ENCODE measurements at places on chromosomes 2 and 18.
A peak's percentile ranks its signal among the peaks of the same experiment; 100 is the strongest.

DNA sequence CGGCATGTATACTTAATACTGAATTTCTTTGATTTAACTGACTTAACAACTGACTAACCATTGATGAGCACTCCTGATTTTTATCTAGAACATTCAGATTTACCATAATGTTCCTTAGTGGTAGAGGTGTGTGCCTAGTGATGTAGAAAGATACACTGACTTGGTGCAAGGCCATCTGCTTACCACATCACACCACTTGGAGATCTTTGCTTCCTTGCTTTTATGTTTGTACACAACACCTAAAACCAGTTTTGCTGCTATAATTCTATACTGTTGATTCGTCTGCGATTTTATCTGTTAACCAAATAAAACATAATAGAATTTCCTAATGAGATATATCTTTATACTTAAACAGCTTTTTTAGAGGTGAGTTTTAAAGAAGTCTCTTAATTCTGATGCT lies 3.9 kb upstream of the FARP2 start:
- DNase-seq, result no peak

DNA sequence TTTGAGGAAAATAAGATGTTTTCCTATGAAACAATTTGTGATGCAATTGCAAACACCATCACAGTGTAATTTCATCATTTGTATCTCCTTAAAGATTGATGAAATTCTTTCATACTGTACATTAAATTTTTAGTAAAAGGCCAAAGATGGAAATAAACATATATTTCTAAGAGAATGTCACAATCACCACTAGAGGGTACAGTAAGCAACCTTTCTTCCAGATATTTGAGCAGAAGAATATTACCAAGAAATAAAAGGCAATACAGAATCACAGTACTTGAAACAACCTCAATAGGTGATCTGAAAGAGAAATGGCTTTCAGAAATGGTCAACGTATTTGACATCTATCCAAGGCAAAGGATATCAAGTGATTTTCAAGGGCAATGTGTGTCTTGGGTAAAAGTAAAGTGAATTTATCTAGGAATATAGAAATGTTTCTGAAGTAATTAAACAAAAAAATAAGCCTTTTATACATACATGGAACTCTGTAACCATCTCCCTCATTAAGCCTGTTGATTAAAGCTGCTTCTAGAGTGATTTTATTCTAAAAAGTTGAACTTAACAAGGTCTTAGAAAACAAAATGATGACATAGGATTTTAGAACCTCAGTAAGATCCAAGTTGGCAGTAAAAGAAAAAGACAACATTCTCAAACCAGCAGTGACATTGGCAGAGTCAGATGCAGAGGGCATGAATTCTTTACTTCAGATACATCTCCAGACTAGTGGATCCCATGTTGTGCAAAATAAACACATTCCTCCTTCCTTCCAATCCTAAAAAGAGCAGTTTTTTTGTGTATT lies 90.3 kb upstream of the SESTD1 start:
- DNase-seq, result no peak

GRCh38 chr18:58161659-58162058 lies 117.6 kb downstream of the NEDD4L start:
- no peak for DNase-seq

GRCh38 chr2:1638281-1638860 lies 105.9 kb downstream of the PXDN start:
- no peak for DNase-seq

GRCh38 chr2:226865273-226865672 lies 29.4 kb downstream of the RHBDD1 start:
- no peak for DNase-seq

GRCh38 chr18:35076135-35076924 lies 35.1 kb downstream of the MAPRE2 start:
- DNase-seq, result no peak

- DNase-seq, result peak; percentile 17
These were observed 92.7 kb upstream of the KLF7 start for GRCh38 chr2:207258263-207258991.

GRCh38 chr2:101770726-101771125 lies 73.2 kb downstream of the MAP4K4 start:
- peak; percentile 37 for DNase-seq

DNA sequence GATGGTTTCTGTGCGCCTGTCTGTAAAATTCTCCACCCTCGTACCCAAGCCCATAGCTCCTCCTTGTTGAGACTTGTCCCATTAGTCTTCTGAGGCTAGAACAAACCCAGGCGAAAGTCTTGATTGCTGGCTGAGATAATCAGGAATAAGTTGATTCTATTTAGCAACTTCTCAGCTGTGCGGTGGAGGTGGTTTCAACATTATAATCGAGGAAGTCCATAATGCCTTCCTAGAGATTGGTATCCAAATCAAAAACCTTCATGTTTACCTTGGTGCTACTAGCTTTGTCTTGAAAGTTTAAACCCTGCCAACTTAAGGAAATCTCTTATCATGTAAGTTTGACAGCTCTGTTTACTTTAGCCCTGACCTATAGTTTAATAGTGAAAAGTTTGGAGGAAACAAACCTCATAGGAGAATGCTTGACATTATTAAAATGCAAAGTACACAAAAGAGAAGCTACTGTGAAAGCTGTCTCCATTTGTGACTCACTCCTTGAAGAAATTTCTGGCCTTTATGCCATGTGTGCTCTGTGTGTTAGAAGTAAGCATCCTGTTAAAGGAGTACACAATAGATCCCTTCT lies 36.6 kb upstream of the DSC1 start:
- no peak for DNase-seq

DNA sequence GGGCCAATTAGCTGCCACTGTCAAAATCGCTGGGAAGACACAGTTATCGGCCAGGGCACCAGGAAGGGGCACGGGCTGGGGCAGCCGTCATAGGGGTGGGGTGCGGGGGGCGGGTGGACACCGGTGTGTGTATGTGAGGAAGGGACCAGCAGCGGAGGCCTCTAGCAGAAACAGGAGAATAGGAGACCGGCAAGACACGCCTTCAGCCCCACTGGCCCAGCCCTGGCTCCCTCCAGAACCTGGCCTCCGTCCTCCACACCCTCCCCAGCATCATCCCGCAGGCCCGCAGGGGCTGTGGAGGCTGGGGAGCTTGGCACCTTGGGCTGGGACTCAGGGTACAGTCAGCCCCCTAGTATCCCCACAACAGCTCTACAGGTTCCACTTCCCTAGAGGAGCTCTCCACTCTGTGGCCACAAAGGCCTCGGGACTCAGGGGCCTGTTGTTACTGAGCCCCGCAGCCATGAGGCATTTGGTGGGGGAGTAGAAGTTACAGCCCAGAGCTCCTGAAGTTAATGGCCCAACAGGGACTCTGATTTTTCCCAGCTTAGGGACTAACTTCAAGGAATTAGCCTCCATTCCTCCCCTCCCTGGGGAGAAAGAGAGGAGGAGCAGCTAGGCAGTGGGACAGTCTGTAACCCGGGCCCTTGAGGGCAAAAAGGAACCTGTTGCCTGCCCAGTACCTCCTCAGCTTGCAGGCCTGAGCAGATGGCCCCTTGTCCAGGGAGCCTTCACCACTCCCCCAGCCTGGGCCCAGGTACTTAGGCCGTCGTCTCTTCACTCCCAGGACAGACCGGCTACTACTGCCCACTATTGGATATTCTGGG lies 19.9 kb downstream of the SH2D6 start:
- DNase-seq, result peak; percentile 73

DNA sequence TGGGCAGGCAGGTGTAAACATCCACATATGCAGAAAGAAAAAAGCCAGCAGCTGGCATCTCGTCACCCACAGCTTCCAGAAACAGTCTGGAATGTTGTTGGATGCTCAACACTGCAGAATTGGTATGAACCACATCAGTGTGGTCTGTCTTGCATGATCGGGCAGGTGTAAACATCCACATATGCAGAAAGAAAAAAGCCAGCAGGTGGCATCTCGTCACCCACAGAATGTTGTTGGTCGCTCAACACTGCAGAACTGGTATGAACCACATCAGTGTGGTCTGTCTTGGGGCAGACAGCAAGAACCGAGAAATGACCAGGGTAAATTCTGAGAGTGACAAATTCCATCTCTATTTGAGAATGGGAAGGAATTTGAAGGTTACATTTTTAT lies 39.6 kb downstream of the DOCK10 start:
- DNase-seq, result peak; percentile 65

DNA sequence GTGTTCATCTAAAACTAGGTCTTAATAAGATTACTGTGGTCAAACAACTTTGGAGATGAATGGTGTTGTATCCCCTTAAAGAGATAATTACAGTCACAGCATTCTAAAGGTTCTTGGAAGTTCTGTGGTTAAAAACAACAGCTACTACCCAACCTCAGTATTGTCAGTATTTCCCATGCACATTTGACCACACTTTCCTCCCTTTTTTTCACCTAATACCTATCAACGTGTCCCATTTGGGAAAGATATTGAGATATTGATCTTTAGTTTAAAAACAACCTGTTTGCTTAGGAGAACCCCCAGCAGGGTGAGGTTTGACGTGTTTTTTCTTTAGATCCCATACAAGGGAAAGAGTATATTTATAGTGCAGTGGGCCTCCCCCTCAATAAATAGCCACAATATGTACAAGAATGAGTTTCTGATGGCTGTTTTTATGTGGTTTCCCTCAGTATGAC lies 65.6 kb downstream of the WDR7 start:
- DNase-seq, result no peak

DNA sequence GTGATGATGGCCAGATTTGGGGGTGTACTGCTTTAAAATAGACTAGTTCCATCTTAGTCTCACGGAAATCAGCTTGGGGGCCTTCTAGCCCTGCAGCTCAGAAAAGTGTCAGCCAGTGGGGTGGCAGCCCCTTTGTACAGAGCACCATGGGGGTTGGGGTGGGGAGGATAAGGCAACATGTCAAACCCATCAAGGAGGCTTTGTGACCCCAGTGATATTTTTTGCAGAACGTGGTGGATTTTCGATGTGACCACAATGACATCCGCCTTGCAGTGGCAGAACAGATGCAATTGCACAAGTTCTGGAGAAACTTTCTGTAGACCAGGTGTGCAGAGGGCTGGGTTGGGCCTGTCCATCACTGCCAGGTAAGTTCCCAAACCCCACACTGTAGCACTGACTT lies 3.0 kb upstream of the CD8A start:
- no peak for DNase-seq

GRCh38 chr2:25385910-25386309 lies 44.2 kb upstream of the DNMT3A start:
- no peak for DNase-seq

DNA sequence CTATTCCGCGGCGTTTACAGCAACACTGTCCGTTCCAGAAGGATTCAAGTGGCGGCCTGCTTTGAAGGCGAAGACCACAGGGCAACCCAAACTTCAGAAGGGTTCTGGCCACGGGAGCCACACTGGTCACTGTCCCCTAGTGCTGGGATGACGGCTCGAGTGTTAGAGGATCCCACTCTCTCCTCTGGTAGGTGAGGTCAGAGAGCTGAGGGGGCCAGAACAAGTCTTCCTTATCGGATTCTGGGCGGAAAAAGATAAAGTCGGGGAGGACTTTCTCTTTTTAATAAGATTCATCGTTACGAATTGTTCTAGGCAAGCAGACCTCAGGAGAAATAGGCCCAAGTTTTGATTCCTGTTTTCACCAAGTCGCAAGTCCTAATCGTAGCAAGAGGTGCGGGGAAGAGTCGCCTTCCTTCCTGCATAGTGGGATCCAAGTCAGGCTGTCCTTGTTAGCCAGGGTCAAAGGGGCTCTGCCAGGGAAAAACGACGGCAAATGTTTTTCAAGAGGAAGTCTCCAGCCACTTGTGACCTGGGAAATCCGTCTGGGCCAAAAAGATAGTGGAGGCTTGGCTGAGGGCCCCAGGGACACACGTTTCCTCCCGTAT lies 864 bp upstream of the MYL12A start:
- DNase-seq, result peak; percentile 27

DNA sequence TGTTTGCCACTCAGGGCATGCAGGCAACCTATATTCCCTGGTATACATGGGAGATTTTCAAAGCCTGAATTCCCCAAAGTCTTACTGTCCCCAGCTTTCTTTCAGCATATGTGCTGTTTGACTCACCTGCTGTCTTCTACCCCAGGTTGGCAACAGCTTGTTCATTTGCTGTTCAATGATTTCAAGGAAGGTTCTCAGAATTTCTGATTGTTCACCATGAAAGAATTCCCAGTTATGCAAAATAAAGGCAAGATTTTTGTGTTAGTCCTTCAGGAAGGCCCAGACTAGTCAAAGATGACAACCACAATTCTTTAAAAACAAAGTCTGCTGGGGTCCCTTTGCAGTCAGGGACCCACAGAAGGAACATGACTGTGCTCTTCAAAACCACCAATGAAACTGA lies 1057.8 kb upstream of the CDH2 start:
- DNase-seq, result no peak

DNA sequence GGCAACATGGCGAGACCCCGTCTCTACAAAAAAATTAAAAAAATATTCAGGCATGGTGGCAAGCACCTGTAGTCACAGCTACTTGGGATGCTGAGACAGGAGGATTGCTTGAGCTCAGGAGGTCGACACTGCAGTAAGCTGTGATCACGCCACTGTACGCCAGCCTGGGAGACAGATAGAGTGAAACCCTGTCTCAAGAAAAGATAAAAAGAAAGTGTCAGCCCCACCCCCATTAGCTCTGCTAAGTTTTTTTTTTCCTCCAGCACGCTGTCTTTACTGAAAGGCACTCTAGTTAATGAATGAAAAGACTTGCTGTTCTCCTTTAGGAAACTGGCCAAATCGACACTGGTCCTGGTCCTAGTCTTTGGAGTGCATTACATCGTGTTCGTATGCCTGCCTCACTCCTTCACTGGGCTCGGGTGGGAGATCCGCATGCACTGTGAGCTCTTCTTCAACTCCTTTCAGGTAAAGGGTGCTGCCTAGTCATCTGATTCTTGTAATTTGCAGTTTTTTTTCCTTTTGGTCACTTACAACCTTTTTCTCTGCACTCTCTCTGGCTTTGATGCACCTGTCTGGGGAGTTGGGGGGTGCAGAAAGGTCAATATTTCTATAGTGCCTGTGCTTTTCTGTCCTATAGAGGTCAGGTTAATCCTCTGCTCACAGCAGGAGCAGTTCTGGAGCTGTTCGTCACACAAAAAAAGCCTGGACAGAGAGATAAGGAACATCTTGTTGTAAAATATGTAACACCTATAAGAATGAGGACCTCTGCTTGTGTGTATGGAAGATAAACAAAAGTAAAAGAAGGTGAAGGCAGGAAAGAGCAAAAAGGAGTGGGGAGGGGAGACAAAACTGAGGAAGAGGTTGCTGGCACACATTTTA lies 82.3 kb downstream of the PTH2R start:
- no peak for DNase-seq

DNA sequence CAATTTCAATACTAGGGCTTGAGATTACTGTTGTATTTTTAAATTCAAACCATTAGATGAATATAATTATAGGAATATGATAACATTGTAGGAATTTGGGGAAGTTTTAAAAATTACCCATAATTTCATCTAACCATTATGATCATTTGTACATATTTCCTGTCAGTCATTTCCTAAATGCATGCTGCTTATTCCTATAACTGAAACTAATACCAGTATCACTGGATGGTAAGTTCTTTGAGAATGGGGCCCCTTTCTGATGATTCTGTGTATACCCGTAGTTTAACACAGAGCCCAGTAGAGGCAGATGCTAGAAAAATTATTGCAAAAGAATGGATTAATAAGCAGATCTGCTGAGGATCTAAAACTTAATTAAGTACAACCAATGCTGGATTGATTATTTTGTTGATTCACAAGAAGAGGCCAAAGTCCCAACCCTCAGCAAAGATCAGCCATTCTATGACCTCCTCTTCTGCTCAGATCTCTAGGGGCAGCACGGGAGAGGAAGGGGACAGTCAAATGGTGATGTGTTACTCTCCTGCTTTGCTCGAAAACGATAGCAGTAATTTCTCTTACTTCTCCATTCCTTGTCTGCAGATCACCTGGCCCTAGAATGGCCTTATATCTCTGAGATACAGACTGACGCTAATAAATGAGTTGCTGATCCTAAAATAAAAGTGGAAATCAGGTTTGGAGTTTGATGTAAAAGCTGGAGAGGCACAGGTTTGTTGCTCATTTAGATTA lies 69.5 kb upstream of the PELI1 start:
- no peak for DNase-seq
